Stimulated activated CD8-positive, alpha-beta memory T cell treated with anti-CD3 and anti-CD28 coated beads, Interleukin-15, amount 100 ng/mL, for 1 hour (primary cell): ENCODE measurements at places on chromosomes 1 and 21.

- DNase-seq: no peak
Observed at GRCh38 chr1:51329443-51330325, 678 bp downstream of the TTC39A start.

GRCh38 chr21:40373761-40374160, 473.2 kb downstream of the DSCAM start:
- DNase-seq: no peak

GRCh38 chr1:28896609-28896986, 17.8 kb upstream of the EPB41 start:
- DNase-seq: no peak

DNA sequence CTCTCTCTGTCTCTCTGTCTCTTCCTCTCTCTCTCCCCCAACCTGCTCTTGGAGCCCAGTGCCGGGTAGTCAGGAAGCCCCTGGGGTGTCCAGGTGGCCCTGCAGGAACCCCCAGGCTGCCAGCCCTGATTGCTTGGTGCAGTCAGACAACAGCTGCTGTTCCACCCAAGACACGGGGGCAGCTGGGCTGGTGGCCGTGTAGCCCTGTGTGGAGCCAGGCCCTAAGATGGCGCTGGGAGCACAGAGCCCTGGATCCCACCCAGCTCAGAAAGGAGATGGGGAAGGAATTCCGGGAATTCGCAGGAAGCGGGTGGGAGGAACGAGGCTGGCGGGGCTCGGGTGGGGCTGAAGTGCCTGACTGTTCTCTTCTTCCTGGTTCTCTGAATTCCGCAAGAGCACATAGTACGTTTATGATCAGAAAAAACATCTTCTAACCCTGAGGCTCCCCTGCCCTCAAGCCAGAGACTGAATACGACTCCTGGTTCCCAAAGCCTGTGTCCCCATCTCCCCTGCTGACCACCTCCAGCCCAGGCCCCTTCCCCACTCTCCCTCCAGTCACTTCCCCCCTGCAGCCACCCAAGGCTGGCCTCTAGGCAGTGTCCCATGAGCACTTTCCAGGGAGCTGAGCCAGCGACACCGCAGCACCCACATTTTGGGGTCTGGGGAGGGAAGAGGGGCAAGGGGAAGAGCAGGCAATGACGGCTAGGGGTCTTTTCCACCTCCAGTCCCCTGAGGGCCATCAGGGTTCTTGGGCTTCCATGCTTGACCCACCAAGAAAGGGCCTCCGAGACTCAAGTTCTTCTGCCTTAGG, 55.0 kb downstream of the WNT9A start:
- DNase-seq: no peak

DNA sequence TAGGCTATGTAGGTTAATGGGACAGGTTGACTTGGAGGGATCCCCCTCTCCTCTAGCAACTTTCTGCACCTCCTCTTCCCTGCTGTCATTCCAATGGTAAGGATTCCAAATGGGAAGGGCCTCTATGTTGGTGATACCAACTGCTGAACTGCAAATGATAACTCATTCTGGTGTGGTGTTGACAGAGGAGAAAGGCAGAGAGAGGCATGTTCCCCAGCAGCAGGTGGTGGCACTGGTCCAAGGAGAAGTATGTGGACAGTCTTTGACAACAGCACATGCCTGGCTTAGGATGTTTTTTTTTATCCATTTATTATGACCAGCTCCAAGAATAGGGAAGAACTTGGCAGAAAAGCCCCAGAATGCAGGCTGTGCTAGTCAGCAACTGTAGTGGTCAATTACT, 19.6 kb upstream of the SPAG17 start:
- DNase-seq: no peak

- DNase-seq: no peak
Observed at GRCh38 chr1:217403026-217403720, 227.7 kb downstream of the GPATCH2 start.

DNA sequence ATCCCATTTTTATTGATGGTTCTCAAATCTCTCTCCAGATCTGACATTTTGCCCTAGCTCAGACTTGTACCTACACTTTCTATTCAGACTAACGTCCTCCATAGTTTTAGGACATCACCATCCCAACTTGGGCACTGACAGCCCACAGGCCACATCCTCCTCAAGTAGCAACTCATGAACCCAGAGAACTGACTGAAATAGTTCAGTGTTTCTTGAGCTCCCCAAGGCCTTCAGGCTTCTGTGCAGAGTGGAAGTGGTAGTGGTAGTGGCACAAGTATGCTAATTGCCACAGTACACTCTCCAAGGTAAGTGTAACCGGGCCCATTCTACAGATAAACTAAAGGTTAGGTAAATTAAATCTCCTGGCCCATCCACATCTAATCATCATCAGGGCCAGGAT, 112.6 kb downstream of the SLC45A1 start:
- DNase-seq: no peak

- DNase-seq: no peak
Observed at GRCh38 chr1:44301442-44301841, 53.6 kb downstream of the ERI3 start.

DNA sequence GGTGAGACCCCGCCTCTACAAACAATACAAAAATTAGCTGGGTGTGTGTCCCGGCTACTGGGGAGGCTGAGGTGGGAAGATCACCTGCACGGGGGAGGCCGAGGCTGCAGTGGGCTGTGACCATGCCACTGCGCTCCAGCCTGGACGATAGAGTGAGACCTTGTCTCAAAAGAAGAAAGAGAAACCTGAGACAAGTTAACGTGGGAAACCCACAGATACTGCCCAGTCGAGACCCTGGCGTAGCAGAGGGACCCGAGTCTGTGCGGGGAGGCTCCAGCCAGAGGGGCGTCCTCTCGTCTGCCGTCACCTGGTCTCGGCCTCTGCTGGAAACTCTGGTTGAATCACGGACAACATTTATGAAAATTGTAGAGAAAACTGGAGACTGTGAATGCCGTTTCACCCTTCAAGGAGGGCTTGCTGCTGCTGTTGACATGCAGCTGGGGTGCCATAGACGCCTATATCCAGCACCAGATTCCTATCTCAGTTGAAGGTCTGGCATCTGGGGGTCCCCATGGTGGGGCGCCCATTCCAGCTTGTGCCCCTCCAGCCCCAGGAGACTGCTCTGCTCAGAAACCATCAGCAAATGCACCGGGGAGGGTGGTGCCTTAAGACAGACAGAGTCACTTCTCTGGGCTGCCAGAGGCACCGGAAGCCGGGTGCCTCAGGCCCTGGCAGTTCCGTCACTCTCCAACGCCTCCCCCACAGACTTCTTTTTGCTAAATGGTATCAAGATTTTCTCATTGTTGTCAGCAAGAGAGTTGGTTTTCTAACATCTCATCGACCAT, 13.6 kb upstream of the CDK11B start:
- DNase-seq: no peak

DNA sequence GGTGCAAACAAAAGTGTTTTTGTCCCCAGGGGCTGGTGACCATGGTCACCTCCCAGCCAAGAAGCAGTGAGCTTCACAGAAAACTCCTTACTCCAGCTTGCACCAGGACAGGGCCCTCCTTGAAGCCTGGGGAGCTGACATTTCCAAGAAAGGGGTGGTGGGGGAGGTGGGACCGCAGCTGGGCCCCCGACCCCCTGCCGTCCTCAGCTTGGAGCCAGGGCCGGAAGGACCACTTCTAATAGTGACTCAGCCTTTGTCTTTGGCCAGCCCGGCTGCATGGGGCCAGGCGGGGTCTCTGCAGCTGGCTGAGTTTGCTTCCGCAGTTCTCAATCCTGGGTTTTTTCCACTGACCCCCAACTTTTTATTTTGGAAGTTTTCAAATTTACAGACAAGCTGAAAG, 136.5 kb upstream of the POU3F1 start:
- no peak for DNase-seq
